ENCODE measurements at places on chromosomes 4 and X.
A peak's percentile ranks its signal among the peaks of the same experiment; 100 is the strongest.

DNA sequence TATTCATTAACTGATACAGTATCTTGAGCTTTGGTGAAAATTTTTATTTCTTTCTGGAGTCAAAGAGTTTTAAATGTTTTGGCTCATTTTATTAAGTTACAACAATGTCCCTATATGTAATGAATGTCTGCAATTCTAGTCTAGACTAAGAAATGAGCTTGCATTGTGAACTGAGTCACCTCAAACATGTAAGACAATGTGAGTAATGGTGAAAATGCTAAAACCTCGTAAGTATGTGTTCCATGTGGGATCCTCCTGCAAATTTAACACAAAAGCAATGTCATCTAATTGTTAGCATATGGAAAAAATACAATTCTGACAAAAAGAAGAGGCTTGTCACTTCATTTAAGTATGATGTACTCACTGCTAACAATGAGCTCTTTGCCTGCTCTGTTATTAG, 480.5 kb upstream of the FSTL5 start:
- no peak for DNase-seq

DNA sequence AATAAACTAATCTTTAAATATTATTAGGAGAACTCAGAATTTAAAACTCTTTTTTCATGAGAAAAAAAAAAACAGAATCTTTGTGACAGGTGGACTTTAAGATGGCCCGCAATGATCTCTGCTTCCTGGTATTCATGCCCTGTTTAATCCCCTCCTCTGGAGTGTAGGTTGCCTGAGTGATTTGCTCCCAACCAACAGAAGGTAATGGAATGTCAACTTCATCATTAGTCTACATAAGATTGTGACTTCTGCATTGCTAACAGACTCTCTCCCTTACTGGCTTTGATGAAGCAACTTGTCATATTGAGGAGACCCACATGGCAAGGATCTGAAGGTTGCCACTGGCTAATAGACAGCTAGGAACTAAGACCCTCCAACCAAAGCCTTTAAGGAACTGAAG, 88.8 kb downstream of the CORIN start:
- DNase-seq = no peak

DNA sequence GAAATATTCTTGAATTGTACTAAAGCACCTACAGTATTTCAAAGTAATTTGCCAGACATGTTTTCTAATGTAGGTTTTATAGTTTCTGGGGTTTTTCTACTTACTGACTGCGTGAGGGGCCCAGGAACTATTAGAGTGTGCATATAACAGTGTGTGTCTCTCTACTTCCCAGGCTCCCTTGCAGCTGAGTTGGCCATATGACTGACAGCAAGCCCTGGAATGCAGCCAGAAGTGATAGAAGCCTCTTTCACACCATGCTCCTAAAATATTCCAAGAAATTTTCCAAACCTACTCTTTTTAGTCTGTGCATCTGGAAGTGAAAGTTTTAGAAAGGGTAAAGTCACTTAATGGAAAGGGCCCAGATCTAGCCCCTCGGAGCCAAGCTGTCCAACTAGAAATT, 96.7 kb upstream of the SLC7A11 start:
- no peak for DNase-seq

DNA sequence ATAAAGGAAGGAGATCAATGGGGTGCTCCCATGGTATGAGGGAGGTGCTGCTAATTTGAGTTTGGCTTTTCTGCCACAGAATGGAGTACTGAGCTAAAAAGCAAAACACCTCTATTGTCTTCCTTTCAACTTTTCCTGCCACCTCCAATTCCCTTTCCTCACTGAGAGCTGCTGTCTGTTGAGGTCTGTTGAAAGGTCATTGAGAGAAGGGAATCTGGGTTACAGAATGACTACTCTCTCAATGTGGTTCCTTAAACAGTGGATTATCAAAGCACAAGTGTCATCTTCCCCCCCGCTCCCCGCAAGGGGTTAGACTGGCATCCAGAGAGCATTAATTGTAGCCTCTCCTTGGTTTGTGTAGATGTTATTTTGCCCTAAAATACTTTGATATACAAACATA, 10.7 kb downstream of the USP9X start:
- DNase-seq = no peak

DNA sequence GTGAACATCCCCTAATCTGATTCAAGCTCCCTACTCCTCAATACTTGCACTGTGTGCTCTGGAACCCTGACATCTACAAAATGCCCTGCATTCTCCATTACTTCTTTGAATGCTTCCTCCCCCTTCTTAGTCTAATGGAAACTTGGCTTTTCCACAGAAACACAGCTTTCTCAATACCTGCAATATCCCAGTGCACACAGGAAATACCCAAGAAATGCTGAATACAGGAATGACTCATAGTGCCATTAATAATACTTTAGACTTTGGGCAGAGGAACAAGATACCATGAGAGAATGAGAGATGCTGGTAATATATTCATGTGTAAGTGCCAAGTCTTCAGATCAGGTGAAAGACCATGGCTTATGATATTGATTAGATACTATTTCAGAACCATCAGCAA, 5.6 kb downstream of the QRFPR start:
- DNase-seq = no peak

- DNase-seq = no peak
These were observed 13.7 kb upstream of the SCOC start for GRCh38 chr4:140359562-140360427.

DNA sequence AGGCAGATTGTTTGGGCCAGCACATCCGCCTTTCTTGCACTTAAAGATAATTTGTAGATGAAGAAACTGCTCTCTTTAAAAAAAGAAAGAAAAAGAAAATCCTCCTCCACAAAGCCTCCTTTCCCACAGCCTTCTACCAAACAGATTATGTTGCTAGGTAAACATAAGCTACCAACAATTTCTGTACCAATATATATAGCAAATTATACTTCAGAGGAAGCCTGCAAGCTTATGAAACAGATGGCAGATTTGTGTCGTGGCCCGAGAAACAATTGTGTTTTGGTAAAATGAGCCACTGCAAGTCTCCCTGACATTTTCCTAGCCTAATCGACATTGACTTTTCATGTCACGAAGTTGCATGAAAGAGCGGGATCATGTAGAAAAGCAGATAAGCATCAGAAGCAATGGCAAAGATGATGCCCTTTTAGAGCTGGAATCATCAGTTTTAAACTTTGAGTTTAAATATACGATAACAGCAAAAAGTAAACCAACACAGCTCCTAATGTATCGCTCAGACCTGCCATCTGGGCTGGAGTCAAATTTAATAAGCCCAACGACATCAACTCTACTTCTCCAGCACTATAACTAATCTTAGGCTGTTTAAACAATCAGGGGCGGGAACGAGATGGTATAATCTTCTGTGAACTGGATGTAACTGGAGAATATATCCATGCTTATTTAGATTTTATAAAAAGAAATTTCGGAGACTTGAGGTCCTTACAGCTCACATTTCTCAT, 94.9 kb upstream of the PLAC1 start:
- DNase-seq = no peak

DNA sequence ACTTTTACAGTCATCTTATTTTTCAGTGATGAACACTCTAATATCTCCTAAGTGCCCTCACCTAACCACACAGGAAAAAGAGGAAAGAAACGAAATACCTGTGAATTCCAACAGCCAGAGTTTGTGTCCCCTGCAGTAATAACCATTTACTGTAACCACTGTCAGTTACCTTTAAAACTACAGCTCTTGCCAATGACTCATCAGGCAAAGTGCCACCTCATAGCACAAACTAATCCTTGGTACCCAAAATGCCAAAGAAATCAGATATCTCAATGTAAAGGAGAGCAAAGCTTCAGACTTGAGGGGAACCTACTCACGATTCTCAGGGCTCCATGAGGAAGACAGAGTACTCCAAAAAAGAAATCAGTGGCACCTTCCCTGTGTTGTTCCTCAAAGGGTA, 146.5 kb downstream of the NDST3 start:
- DNase-seq = no peak

DNA sequence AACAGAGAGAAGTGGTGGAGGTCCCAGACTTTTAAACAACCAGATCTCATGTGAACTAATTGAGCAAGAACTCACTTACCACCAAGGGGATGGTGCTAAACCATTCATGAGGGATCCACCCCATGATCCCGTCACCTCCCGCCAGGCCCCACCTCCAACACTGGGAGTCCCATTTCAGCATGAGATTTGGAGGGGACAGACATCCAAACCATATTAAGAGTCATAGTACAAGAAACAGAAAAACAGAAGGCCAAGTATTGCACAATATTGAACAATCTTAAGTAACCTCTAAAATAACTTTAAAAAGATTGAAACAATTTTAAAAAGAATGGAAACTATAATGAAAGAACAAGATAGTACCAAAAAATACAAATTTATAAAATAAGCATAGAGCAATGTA, 110.0 kb downstream of the CBR4 start:
- no peak for DNase-seq

GRCh38 chr4:155950461-155950860, 3.2 kb downstream of the CTSO start:
- no peak for DNase-seq

DNA sequence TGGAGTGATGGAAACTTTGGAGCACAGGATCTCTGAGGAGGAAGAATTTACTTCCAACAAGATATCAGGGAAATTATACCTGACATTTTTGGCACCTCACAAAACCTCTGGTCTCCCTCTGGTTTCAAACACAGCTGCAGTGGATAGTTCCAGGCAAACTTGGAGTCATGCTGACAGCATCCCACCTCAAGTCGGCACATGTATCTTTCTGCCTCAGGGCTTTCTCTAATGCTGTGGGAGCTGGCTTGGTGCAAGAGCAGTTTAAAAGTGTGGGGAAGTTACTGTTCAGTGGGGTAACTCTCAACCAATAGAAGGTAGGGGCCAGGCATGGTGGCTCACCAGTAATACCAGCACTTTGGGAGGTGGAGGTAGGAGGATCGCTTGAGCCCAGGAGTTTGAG, 207.1 kb upstream of the NHS start:
- DNase-seq = peak; percentile 38

DNA sequence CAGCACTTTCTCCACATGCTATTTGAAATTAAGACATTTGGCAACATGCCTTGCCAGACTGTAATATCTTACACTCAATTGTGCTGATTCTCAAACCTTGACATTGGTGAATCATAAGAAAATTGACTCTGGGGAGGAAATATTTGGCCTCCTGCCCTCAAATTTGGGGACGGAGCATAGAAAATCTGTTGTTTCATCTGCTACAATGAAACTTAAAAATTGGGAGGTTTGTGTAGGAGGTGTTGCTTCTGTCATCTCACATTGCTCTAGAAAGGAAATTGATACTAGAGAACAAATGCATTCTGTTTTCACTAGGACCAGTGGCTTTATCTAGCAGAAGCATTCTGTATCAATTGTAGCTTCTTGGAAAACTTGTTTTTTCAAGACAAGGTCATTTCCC, 5.3 kb downstream of the OCRL start:
- no peak for DNase-seq

Data from osteocyte (in vitro differentiated cells).